BJ (cell line): ENCODE measurements at places on chromosomes 6 and 20. TPM values are rescaled to one million over a fixed set of nuclear protein-coding genes. Genes with fewer than 3 reads are reported as not detected.

DNA sequence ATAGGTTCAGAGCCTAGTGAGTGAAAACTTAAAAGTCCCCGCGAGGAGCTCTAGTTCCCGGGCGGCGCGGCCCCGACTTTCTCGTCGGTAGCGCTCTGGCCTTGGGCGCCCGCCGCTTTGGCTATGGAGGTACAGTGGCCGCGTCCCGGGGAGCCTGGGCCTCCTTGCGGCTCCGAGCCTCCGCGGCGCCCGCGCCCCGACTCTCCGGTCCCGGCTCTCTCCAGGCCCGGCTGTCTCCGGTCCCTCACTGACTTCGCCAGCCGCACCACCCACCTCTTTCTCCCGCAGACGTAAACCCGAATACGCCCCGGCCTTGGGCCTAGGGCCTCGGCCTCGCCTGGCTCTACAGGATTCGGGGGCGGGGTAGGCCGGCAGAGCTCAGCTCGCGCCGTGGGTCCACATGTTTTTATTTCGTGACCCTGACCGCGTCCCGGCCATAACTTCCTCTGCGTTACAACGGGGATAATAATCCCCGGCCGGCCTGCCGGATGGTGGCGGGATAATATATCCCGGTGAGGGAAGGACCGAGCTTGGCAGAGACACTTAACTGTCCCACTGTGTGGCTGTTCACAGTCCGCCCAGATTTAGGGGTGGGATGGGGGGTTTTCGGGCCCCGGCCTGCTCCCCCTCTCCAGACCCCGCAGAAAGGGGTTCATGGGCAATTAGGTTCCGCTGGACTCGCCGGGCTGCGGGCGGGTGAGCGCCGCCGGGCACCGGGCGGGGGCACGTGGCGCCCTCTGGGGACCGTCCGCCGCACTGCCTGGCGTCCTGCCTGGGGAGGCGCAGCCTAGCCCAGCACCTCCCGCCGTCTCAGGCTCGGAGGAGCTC is 10.0 kb upstream of the TBX18 start:
- DNase-seq, result no peak

Gene PKIB
- polyA plus RNA-seq, result not detected in 2 replicates

GRCh38 chr6:150880336-150880735 is 14.8 kb downstream of the MTHFD1L start:
- DNase-seq, result no peak

Gene PLTP
- polyA plus RNA-seq, result 11.3 and 22.0 TPM in 2 replicates

Gene ZSCAN23
- polyA plus RNA-seq, result 1.8 and 2.3 TPM in 2 replicates

DNA sequence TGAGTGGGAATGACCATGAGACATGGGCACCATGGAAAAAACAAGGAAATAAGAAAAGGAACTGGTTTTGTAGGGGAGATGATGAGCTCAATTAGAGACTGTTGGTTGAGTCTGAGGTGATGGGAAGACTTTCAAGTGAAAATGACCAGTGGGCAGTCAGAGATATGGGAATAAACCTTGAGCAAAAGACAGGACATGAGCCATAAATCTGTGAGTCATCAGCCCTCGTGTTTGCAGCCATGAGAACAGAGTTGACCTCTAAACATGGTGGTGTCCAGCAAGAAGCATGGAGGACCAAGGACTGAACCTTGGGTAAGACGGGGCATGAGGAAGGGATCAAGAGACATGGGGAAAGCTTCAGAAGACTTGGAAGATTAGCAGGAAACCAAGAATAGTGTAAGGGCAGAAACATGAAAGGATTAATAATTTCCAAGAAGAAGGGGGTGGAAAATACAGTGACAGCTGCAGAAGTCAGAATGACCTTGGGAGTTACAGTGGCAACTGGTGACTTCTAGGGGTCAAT is 280.6 kb upstream of the PRDM1 start:
- DNase-seq, result no peak

- no peak for DNase-seq
Observed at GRCh38 chr20:38997622-38998021, 35.5 kb downstream of the DHX35 start.

DNA sequence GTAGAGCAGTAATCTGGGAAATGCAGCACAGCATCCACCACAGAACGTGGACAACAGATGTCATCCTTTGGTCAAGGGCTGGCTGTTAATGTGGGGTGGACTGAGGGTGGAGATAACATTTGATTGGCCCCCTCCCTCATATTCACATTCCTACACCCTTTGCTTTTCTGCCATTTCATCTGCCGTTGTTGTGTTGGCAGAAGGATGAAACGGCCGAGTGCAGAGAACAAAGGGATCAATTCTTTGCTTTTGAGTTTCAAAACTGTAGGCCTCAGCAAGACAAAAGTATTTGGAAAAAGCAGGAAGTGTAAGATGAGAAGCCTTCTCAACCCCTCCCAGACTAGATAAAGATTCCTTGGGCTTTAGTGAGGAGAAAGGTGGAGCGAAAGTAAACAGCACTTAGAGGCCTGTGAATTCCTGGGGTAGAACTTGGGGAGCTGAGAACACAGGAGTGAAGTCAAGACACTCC is 74.2 kb upstream of the PHIP start:
- no peak for DNase-seq

- no peak for DNase-seq
Observed at GRCh38 chr6:117795234-117795633, 111.8 kb upstream of the SLC35F1 start.

DNA sequence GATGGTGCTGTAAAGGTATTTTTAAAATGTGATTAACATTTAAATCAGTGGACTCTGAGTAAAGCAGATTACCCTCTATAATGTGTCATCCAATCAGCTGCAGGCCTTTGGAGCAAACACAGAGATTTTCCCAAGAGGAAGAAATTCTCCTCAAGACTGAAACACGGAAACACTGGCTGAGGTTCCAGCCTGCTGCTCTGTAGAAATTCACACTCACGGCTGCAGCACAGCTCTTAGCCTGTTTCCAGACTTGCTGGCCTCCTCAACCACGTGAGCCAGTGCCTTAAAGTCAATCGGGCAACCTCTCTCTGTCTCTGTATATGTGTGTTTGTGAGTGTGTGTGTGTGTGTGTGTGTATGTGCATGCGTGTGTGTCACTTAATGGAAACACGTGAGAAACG is 41.1 kb downstream of the PDE10A start:
- DNase-seq, result no peak

Gene HLA-G
- polyA plus RNA-seq, result not detected in 2 replicates

Gene FNDC1
- polyA plus RNA-seq, result 0.10 and 0.22 TPM in 2 replicates

DNA sequence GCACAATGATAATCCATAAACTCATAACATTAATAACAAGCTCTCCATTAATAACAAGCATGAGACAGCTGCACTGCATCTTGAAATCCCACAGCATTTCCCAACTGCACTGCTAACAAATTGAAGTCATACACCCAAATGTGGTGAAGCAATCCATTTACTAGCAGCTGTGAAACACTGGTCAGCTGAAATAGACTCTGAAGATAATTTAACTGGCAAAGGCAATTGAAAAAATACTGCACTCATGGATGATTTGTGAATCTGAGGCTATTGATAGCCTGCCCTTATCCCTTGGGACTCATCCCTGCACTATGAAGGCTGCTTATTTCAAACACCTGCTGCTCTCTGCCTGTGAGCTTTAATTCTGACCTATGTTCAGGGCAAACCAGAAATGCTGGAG is 49.1 kb upstream of the PLCB1 start:
- peak; percentile 35 for DNase-seq

GRCh38 chr6:43708860-43709653 is 21.5 kb upstream of the MRPS18A start:
- peak; percentile 44 for DNase-seq

Gene LTA
- polyA plus RNA-seq, result not detected in 2 replicates

Gene EFCAB8
- not detected in 2 replicates for polyA plus RNA-seq

DNA sequence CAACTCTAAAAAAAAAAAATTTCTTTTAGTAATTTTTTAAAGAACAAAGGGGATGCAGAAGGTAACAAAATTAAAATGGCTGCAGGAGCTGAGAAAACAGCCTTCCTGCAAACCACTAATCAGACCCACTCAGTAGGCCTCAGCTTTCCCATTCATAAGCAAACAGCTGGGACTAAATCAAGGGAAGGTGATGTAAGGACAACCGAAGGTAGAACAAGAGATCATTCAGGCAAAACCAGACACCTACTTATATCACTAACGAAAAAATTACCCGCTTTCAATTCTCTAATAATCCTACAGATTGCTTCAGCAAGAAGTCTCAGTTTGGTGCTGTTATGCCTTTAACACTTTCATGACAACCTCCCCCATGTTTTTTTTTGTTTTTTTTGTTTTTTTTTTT is 124.0 kb downstream of the ZMYND8 start:
- DNase-seq, result no peak

GRCh38 chr6:39100358-39100757 is 14.6 kb downstream of the SAYSD1 start:
- no peak for DNase-seq

GRCh38 chr20:58867211-58867610 is 14.7 kb downstream of the GNAS start:
- no peak for DNase-seq

- no peak for DNase-seq
Observed at GRCh38 chr6:85047818-85048217, 283.4 kb upstream of the TBX18 start.

DNA sequence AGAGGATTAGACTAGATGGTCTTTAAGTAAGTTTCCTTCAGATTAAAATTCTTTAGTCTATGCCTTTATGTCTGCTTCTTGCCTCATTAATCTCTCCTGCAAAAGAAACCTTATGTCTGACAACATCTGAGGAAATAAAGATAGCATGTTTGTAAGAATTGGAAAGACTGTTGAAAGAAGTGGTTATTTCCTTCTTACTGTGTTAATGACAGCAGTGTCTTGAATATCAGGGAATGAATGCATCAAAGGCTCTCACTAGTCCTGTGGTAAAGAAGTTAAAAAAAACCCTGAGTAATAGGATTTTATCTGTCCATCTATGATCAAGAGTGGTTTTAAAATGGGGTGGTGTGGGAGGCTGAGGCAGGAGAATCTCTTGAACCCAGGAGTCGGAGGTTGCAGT is 302.0 kb downstream of the PRL start:
- no peak for DNase-seq

- no peak for DNase-seq
Observed at GRCh38 chr6:8651998-8652397, 216.7 kb upstream of the SLC35B3 start.

DNA sequence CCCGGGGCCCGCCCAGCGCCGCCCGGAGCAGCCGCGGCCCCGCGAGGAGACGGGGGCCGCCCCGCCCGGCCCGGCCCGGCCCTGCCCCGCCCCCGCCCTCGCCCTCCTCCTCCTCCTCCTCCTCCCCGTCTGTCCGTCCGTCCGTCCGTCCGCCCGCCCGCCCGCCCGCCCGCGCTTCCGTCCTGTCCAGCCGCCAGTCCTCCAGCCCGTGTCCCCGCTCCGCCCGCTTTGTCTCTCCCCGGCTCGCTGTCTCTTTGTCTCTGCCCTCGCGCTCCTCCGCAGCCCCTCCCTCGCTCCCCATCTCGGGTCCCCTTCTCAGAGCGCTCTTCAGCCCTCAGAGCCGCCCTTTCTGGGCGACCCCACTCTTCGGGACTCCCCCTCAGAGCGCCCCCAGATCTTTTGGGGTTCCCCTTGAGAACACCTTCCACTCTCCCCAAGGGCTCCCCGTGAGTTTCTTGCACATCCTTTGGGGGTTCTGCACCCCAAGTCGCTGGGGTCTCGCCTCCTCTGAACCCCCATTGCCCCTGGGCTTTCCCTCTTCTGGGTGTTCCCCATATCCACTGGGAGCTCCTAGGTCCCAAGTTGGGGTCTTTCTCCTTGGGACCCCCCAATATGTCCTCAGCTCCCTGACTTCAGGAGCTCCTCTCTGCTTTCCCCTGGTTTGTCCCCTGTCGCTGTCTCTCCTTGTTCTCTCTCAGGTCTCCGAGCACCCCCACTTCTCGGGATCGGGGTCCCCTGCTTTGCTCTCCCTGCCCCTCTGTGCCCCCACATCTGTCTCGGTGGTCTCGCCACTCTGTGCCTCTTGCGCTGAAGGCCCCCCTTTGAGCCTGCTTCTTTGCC is 79.5 kb upstream of the MYL9 start:
- no peak for DNase-seq

Gene CNKSR3
- 5.2 and 5.6 TPM in 2 replicates for polyA plus RNA-seq

GRCh38 chr6:43877463-43878126 is 107.6 kb downstream of the VEGFA start:
- DNase-seq, result no peak

GRCh38 chr6:9927275-9927674 is 487.6 kb downstream of the TFAP2A start:
- DNase-seq, result no peak

Gene ZNF217
- 9.4 and 13.6 TPM in 2 replicates for polyA plus RNA-seq

Gene CALHM4
- polyA plus RNA-seq, result not detected in 2 replicates

Gene KCTD20
- polyA plus RNA-seq, result 123 and 154 TPM in 2 replicates

Gene OR2B6
- 0.09 TPM in 1 of 2 replicates, not detected in the other for polyA plus RNA-seq

Gene CD109
- 14.7 and 29.4 TPM in 2 replicates for polyA plus RNA-seq

Gene COL10A1
- 0.11 and 0.15 TPM in 2 replicates for polyA plus RNA-seq

- no peak for DNase-seq
Observed at GRCh38 chr6:53543359-53544216, 1.3 kb downstream of the GCLC start.

Gene FNDC11
- polyA plus RNA-seq, result 0.26 and 0.76 TPM in 2 replicates

- peak; percentile 27 for DNase-seq
Observed at GRCh38 chr6:15793288-15793687, 130.5 kb upstream of the DTNBP1 start.

- no peak for DNase-seq
Observed at GRCh38 chr6:13395272-13396237, 67.2 kb upstream of the TBC1D7 start.

Gene RIPPLY2
- not detected in 2 replicates for polyA plus RNA-seq

Gene PSMB8
- 56.7 and 79.6 TPM in 2 replicates for polyA plus RNA-seq

DNA sequence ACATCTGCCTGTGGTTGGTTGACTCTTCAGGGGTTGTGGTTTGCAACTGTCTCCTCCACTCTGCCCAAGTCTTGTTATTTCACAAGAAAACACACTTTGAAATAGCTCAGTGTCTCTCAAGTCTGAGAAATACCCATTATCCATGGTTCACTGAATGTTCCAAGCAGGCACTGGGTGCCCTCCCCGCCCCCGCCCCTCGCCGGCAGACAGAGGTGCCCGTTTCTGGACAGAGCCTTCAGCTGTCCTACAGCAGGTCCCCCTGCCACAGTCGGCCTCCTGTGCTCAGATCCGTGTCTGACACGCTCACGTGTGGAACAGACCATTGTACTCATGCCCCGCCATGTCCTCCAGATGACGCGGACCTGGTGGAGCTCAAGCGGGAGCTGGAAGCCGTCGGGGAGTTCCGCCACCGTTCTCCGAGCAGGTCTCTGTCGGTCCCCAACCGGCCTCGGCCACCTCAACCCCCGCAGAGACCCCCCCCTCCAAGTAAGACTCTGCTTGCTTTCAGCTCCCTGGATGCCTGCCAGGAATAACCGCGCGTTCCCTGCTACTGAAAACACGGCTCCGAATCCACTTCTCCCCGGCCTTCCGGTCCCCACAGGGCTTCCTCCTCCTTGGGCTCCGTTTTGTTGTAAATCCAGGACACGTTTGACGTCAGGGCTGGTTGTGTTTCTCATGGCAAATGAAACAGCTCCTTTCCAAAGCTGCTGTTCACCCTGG is 81.4 kb downstream of the SERAC1 start:
- peak; percentile 65 for DNase-seq

GRCh38 chr20:588932-589672 is 21.0 kb downstream of the TCF15 start:
- DNase-seq, result no peak
